A172 (cell line): ENCODE measurements at places on chromosomes 2 and 18.

- no peak for DNase-seq
Measured at GRCh38 chr2:11701206-11701605, 31.2 kb upstream of the NTSR2 start.

DNA sequence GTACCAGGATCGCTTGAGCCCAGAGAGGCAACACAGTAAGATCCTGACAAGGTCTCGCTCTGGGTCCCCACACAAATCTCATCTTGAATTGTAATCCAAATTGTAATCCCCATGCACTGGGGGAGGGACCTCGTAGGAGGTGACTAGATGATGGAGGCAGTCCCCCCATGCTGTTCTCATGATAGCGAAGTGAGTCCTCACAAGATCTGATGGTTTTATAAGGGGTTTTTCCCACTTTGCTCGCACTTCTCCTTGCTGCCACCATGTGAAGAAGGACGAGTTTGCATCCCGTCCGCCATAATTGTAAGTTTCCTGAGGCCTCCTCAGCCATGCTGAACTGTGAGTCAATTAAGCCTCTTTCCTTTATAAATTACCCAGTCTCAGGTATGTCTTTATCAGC, 46.0 kb upstream of the SERTAD2 start:
- DNase-seq: peak; percentile 70

GRCh38 chr18:47526147-47526546, 274.7 kb upstream of the SKOR2 start:
- DNase-seq: no peak

- DNase-seq: peak; percentile 57
Measured at GRCh38 chr18:48230467-48231113, 178.6 kb downstream of the ZBTB7C start.

DNA sequence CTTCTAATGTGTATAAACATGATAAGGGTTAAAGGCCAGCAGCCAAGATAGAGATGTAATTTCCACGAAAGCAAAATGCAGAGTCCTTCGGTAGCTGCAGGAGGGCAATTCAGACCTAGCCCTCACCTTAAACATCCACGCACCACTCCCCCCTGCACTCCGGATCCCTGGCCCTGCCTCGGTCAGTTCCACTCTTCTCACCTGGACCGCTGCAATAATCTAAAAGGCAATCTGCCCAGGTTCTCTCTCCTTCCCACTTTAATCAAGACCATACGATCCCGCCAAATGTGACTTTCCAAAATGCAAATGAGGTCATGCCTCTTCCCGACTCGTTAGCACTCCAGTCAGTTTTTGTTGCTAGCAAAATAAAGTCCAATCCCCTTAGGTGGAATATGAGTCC, 485.2 kb downstream of the EIPR1 start:
- no peak for DNase-seq

- DNase-seq: no peak
Measured at GRCh38 chr2:170243118-170243837, 65.3 kb downstream of the MYO3B start.

GRCh38 chr2:6864923-6865345, 773 bp downstream of the CMPK2 start:
- no peak for DNase-seq

DNA sequence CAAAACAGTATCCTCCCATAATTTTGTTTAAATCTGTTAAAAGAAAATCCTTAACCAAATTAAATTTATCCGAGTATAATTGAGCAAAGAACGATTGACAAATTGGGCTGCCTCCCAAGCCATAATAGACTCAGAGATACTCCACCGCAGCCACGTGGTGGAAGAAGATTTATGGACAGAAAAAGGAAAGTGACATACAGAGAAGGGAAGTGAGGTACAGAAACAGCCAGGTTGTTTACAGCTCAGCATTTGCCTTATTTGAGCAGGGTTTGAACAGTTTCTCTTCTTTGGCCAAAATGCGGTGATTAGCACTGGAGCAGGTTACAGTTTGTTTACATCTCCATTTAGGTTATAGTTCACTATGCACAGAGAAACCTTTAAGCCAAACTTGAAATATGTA, 60.8 kb downstream of the KYNU start:
- no peak for DNase-seq

DNA sequence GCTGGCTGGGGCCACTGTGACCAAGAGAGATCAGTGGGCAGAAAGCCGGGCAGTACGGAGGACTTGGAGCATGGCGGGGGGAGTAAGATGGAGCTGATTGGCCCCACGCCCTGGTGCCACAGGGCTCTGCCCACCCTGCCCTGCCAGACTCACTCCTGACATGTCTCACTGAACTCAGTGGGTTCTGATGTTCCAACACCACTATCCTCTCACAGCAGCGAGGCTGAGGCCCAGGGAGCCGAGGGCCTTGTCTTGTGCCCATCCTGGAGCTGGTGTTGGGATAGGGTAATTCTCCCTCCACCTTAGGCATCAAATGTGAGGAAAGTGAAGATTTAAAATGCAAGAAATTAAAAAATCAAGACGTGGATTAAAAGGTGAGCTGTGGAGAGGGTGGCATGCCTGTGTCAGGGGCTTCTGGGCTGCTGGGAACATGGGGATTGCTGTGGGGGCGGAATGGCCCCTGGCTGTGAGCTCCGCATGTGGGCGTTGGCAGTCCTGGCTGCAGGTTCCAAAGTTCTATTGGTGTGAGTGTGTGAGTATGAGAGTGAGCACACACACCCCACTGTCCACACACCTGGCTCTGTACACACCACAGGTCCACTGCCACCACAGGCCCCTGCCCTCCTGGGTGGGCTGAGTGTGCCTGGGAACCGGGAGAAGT, 283.5 kb upstream of the HS6ST1 start:
- DNase-seq: no peak

DNA sequence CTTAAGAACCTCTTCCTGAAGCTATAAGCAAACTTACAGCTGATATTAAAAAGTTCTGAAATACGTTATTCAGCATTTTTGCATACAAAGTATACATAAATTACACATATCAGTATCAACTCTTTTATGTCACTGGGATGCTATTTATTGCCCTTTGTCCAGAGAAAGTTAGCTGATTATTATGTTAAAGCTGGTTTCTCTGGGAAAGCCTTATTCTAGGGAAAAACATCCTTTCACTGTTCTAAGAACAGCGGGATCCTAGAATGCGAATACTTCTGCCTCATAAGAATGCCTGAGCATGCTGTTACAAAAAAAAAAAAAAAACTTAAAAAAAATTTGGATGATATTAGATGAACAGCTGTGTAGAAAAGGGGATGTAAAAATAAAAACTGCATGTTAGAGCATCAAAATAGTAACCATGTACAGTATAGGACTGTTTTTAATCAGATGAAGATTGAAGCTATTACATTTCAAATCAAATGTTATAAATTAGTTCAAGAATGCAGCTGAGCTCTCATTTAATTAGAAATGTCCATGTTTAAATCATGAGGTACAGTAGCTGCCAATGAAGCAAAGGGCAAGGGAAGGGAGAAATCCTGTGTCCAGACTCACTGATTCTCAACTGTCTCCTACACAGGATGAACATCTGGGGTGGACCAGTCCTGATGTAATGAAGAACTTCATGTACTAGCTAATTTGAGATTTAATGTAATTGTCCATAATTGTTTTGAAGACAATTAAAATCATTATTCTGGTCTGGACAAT, 8.2 kb downstream of the FTCDNL1 start:
- DNase-seq: no peak
